Stimulated activated CD4-positive, alpha-beta T cell treated with anti-CD3 and anti-CD28 coated beads, Interleukin-1b, Interleukin-23, amount 100 ng/mL, for 1 hour (primary cell): ENCODE measurements at places on chromosomes 5 and 9.

- DNase-seq, result no peak
Measured at GRCh38 chr5:125034331-125034730, 287.9 kb upstream of the ZNF608 start.

DNA sequence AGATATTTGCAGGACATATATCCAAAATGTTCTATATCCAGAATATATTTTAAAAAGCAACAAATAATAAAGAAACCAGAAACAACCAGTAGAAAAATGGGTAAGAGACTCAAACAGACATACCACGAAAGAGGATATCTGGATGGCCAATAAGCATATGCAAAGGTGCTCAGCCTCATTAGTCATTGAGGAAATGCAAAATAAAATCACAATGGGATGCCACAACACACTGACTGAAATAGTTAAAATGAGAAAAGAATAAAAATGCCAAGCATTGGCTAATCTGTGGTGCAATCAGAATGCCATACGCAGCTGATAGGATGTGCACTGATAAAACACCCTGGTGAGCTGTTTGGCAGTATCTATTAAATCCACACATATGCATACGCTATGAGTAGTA lies 265.8 kb upstream of the ANKH start:
- no peak for DNase-seq

- no peak for DNase-seq
Measured at GRCh38 chr5:116442095-116442534, 132.5 kb downstream of the SEMA6A start.

DNA sequence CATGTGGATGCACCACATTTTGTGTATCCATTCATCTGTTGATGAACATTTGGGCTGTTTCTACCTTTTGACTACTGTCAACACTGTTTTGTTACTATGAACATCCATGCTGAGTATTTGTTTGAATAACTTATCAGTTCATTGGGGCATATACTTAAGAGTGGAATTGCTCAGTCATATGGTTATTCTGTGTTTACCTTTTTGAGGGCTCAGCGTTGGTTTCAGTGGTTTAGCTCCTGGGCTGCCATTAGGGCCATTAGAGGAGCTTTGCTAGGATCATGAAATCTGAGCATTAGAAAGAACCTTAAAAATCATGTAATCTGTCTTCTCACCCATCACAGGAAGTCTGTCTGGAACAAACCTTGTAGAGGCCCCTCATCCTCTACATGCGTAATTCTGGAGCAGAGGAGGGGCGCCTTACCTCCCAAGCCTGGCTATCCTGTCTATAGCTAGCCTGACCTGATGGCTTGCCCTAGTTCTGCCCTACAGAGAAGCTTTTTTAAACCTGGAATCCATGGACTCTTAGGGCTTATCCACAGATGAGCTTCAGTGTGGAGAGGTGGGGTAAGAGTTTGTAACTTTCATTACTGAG lies 92.9 kb downstream of the PDZD2 start:
- DNase-seq, result no peak

DNA sequence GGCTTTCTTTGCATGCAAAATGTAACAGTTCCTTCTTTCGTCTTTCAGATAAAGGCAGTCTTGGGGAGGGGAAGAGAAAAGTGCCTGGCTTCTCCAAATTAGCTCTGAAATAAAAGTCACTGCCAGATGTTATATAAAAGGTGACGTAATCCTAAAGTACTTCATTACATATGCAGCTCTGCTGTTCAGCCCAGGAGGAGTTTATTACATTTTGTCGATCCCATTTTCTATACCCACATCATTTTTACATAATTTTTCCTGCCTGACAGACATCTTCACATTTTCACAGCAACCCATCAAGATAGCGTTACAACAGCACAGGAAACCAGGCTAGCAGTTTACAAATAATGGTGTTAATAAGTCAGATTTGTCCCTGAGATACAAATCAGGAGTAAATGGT lies 86.7 kb upstream of the SLC30A5 start:
- no peak for DNase-seq

DNA sequence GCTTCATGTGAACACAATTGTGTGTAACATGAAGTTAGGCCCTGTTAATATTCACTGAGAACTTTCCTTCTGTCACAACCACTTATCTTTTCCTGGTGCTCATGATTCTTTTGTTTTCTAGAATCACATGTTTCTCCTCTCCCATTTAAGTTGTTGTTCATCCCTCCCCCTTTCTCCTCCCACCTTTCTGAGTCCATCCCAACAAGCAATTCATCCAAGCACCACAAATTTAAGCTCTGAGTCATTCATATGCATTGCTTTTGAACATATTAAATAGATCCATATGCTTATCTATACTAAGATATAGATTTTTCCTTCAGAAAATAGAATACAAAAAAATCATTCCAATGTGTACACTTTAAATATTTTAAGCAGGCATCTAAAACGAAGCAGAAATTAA lies 75.2 kb upstream of the NFIB start:
- DNase-seq, result no peak

GRCh38 chr5:62720031-62720441 lies 141.4 kb downstream of the LRRC70 start:
- DNase-seq, result no peak

DNA sequence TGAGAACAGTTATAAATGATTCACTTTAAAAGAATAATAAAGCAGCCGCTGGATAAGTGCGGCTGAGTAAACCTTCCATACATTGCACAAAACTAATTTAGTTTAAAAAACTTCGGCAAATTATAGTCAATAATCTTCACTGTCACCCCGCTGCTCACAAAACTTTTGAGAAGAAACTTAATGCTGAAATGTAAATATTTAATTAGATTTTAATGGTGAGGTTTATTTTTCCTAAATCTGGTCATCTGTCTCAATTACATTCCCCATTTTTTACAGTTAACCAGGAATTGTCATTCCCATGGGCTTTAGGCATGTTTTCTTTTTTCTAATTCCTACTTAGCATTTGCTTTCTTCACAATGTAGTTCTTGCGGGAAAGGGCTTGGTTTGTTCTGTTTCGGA lies 169.8 kb downstream of the CAAP1 start:
- DNase-seq, result no peak

DNA sequence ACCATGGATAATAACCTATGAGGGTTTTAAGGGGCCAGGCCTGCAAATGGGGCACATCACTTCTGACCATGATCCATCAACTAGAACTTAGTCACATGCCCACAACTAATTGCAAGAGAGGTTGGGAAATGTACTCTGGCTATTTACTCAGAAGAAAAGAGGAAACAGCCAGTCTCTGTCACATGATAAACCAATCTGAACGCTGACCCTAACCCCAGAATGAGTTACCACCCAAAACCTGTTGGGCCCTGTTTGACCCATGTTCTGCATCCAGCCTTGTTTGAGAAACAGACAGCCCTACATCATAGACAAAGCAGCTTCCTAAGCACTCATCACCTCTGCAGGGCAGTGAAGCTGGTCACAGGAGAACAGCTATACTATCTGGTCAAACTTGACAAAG lies 5.8 kb downstream of the MACROH2A1 start:
- DNase-seq, result no peak

DNA sequence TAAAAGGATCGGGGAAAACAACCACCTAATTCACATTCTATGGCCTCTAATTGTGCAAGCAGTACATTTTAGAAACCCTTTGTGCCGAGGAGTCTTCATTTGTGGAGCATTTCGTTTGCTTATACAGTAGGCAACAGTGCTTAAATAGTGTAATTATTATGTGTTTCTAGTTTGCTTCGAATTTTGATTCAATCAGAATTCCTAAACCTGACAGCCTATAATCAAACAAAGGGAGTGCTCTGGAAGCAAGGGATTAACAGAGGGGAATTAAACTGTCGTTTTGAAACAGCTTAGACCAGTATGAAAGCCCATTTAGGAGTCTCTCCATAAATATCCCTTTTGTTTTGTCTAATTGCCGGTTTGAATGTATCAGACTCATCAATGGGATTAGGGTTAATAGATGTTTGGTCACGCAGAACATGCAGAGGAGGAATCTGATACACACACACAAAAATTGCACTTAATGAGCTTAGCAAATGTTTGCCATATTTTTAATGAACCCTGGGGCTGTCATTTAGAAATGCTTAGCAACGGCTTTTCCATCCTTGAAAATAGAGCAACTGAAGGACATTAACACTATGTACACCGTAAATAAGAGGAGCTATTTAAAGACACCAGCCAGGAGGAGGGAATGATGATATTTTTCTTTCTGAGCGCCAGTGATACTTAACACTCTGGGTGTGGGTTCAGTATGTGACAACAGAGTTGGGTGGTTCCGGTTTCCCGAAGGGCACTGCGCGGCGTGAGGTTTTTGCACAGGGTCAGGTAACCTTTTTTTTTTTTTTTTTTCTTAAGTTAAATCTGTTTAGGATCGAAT lies 404.7 kb downstream of the TLE4 start:
- DNase-seq, result no peak

DNA sequence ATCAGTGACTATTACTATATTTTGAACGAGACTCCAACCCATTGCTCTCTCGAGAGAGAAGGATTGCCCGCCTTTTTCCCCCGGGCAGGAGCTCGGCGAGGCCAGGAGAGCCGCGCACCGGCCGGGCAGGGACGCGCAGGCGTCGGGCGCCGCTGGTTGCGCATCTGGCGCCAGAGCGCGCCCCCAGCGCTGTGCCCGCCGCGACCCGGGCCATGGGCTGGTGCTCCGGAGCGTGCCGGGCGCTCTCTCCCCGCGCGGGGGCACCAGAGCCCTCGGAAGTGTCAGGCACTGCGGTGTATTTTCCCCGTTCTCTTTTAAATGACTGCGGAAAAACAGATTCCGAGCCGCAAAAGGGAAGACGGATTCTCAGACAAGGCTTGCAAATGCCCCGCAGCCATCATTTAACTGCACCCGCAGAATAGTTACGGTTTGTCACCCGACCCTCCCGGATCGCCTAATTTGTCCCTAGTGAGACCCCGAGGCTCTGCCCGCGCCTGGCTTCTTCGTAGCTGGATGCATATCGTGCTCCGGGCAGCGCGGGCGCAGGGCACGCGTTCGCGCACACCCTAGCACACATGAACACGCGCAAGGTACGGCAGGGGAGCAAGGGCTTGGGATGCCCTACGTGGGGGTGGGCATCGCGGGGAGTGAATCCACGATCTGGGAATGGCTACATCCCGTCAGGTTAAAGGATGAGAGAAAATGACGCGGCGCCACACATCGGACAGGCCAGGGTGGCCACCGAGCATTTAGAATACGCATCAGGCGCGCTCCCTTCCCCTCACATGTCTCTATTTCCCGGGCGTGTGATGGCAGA lies 1.1 kb upstream of the NTRK2 start:
- no peak for DNase-seq
